NCI-H446 treated with DMSO at 0.1 percent for 48 hours (cell line): ENCODE measurements at places on chromosomes 2 and 18.

DNA sequence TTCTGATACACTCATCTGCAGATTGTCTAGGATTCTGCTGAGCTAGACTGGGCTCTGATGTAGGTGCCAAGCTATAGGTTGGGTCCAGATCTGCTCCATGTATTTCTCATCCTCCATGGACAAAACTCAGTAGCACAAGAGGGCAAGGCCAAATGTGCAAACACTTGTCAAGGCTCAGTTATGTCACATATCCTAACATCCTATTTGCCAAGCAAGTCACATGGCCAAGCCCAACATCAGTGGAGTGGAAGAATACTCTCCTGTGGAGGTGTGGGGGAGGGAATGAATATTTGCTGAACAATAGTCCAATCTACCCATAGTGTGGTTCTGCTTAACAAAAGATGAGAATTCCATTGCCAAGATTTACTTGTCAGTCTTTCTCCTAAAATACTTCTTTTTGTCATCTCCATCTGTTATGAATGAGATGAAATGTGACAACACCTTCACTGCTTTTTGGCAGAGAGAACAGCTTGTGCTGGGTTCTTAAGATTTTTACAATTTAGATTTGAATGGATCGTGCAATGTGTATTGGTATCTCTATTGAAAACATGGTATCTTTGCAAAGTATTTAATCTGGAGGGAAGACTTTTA lies 89.9 kb downstream of the OXER1 start:
- DNase-seq, result no peak

DNA sequence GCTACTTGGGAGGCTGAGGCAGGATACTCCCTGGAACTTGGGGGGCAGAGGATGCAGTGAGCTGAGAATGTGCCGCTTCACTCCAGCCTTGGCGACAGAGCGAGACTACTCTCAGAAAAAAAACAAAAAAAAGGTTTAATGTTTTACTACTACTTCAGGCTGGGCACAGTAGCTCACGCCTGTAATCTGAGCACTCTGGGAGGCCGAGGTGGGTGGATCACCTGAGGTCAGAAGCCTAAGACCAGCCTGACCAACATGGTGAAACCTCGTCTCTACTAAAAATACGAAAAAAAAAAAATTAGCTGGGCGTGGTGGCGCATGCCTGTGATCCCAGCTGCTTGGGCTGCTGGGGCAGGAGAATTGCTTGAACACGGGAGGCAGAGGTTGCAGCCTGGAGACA lies 75.7 kb upstream of the ATIC start:
- no peak for DNase-seq

GRCh38 chr2:119366161-119366648 lies 429 bp downstream of the C2orf76 start:
- no peak for DNase-seq

DNA sequence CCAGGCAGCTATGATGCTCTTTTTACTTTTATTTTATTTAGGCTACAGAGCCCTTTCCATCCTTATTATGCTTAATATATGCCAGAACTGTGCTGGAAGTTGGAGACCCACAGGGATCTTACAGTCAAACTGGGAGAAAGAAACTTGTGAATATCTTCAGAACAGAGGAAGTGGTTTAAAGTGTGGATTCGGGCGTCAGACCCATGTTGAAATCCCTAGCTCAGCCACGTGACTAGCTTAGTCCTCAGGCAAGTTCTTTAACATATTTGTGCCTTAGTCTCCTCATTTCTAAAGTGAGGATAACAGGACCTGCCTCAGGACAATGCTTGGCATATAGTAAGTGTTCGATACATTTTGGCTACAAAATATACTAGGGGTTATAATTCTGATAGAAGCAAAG lies 59.1 kb downstream of the MAP3K20 start:
- no peak for DNase-seq

DNA sequence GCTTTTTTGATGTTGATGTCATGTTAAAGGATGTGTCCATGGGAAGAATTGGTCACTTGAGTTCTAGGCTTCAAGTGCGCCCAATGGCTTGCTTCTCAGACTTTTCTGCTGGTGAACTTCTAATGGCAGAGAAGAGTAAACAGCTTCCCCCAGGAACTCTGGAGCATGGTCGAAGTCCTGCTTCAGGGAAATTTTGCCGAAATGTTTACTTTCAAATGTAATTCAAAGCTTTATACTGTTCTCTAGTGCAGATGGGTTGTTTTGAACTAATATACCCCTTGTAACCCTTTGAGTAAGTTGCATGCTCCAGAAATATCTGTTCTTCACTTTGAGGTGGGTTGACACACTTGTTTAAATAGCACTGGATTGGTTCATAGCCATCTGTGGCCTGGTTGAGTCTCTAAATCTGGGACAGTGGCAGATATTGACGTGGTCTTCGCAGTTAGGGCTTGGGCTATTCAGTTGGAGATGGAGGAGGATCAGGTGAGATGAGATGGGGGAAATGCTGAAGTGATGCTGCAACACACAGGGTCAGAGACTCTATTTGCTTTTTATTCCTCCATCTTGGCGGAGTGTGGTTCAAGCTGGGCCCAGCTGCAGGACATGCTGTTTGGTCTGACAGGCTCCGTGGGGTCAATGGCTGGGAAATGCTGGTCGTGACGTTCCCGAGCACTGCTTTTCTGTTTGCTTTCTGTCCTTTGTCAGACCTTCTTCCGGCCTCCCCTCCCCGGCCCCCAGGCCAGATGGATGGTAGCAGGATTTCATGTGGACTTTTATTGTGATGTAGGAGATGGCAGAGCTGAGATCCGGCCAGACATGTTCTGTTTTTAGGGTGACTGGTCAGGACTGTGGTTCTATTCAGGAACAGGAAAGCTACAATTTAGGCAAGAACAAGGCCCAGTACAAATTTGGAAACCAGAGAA lies 35.9 kb downstream of the MYO1B start:
- DNase-seq, result no peak

DNA sequence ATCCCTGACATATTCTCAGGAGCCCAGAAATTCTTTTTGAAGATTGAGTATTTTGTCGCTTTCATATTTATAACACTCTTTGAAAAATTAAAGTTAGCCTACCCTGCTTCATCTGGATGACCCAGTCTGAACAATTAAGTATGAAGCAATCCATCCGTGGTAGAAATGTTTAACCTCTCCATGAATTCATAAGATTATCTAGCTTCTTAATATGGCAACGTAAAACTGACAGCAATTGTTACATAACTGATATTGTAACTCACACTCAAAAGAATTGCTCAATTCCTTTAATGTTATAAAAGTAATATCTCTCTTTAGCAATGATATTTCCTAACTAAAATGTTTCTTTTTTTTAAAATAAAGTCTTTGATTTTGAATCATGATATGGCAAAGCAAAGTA lies 7.2 kb upstream of the ABCA12 start:
- no peak for DNase-seq

DNA sequence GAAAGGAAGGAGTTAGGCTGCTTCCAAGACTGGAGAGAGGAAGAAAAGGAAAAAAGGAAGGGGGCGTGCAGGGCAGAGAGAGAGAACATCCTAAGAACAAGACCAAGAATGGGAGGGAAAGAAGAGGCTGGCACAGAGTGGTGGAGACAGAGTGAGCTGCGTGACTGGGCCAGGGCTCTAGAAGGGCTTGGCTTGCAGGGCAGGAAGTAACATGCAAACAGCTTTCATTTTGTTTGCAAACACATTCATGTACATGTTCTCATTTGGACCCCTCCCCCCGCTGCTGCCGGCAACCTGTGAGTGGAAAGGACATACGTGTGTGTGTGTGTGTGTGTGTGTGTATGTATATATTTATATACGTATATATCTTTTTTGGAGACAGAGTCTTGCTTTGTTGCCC lies 46.8 kb upstream of the DNMT3A start:
- no peak for DNase-seq

DNA sequence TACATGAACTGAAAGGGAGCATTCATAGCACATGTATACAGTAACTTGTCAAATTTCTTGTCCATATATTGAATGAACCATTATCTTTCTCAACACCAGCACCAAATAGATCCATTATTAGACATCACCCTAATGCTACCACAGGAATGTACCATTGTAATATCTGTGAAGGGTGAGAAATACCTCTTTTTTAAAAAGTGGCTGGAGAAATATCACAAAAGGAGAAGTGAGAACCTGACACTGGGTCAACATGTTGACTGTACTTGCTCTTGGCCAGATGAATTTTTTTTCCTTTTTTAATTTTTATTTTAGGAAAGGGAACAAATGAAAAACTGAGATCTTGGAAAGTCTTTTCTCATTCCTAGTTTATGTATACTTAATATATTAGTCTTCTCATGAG lies 63.5 kb downstream of the CAVIN2 start:
- no peak for DNase-seq

- DNase-seq, result no peak
These were observed at the start of gene ASTL for GRCh38 chr2:96138179-96139145. ASTL (minus strand) TSS chr2:96138502; CDS start chr2:96138436, 66 bp downstream.

GRCh38 chr2:226796012-226796839 lies 3.4 kb downstream of the IRS1 start:
- DNase-seq, result no peak

DNA sequence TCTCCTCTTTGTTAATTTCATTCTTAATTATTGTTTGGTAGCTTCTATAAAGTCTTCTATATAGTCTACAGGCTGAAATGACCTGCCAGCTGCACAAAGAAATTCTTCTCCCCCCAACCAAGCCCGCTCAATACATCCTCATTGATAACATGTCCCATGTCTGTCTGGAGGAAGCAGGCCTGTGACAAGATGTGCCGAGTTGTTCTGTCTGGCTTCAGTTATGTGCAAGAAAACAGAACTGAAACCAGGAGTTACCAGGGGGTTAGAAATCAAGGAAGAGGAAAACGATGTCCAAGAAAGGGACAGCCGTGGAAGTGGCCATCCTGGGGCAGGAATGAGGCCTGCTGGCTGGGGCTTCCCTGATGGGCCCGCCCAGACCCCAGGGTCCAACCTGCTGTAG lies 57.6 kb downstream of the MTCL1 start:
- DNase-seq, result no peak

DNA sequence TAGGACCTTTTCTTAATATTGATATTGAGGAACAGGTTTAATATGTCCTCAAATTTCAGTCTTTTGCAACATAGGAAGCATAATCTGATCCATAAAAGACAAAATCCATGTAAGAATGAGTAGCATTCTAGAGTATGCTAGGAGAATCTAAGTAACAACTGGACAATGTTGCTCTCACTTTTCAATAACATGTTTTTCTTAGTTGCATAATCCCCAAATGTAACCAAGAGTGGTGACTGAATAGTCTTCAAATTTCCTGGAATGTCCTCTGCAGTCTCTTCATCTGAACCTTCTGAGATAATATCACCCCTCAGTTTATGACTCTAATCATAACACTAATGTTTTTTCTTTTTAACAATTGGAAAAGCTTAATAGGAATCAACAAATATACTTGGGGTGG lies 110.0 kb upstream of the ZEB2 start:
- DNase-seq, result no peak

DNA sequence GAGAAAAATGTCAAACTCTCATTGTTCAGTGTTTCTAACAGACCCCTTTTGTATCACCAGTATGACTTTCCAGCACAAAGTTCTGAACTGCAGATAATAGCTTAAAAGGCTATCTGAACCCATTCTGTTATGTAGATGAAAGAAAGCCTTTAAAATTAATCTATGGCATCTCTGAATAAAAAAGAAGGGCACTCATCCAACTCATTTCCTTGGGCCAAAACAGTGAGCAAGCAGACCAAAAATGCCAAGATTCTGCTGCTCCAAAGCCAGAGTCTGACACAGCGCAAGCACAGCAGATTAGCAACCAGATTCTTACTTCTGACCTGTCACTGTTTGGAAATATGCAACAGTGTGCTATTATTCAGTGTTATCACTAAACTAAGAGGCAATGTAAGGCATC lies 22.6 kb upstream of the ITGA6 start:
- no peak for DNase-seq

DNA sequence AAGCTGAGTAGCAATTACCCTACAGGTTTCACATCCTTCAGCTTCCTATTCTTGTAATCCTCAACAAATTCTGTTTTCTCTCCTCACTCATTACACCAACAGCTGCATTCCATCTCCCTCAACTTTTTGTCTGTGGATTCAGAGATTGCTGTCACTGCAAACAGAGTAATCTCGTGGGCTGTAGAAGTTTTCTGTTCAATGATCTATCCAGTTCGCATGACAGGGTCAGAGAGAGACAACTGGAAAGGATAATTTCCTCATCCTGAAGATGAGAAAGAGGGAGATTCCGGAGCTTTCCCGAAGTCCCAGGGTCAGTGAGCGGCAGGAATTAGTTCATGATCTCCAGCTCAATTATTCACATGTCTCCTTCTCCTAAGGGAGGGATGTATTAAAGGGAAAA lies 75.7 kb downstream of the MYO5B start:
- no peak for DNase-seq

- no peak for DNase-seq
These were observed 8.8 kb upstream of the GFPT1 start for GRCh38 chr2:69395866-69396265.

DNA sequence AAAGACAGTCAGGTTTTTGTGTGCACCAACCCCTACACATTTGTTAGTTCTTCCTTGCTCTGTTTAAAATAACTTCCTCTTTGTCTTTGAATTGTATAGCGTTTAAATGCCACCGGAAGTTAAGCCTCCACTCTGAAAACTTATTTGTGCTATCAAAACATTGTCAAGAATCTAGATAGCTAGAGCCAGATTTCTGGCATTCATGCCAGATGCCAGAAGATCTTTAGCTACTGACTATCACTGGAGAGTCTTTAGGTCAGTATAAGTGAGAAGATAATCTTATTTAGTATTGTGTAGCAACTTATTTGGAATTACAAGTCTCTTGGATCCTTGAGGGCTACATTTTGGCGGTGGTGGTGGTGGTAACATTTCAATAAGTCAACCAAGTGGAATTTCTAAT lies 63.4 kb upstream of the ADAM23 start:
- DNase-seq, result no peak

DNA sequence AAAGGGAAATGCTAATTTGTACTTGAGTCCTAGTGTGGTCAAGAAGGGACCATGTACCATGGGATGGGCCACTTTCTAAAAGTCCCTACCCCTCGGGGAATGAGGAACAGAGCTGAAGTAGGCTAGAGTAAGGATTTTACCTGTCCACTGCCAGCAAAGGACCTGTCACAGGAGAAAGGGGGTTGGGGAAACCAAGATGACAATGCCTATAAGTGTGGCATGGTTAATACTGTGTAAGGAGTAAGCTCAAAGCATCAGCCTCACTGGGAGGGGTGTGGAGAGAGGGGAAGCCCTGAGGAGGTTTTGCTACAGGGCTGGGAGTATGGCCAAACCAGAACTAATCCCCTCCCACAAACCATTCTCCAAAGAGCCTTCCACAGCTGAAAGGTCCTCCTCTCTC lies 15.8 kb downstream of the GKN2 start:
- DNase-seq, result no peak

DNA sequence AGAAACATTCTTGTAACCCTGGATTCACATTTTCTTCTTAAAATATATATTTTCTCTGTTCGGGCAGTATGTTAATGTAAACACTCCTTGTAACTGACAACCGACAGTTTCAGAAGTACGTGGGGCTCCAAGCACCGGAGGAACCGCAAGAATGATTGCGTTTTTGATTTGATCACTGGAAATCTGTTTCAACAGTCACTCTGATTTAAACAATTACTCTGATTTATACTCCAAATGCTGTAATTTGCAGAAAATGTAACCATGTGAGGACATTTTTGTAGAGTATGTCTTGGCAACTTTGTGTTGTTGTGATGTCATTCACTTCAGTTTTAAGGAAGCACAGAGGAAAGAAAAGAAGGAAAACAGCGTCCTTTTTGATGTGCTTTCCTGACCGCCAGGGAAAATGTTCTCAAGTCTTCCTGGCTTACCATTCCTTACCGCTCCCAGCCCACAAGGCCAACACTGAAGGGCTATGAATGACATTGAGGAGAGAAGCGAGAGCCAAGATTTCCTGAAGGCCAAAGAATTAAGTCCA lies 77.7 kb downstream of the APOB start:
- DNase-seq, result no peak

- DNase-seq, result no peak
These were observed 181.9 kb upstream of the HAAO start for GRCh38 chr2:42974169-42974720.
